Heart left ventricle (tissue), 16 donors: ENCODE measurements at places on chromosomes 2 and 18. TPM values are rescaled to one million over a fixed set of nuclear protein-coding genes. Genes with fewer than 3 reads are reported as not detected.

DNA sequence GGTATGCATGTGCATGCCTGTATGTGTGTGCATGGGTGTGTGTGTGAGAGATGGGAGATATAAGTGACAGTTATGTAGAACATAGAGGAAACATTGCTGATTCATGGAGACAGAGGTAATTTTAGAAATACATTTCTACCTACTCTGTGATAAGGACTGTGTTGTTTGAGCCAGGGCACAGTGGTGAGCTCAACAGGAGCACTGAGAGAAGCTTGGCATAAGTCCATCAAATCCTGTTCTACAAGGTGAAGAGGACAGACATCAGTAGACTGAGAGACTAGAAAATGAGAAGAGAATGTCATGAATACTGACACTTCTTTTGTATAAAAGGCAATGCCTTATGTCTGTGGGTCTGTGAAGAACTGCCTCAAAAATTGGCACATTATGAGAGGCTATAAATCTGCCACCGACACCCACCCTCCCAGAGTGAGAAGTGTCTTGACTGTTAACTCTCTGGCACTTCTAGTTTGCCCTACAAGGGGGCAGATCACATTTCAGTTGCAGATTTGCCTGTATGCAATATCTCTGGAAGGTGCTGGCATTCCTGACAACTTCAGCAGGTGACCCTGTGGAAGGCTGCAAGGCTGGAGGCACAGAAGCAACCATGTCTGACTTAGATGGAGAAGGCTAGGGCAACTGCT lies 962.3 kb upstream of the NRXN1 start:
- DNase-seq = peak; percentile 36

- no peak for DNase-seq
Observed at GRCh38 chr18:48300463-48300961, 108.7 kb downstream of the ZBTB7C start.

- no peak for DNase-seq
Observed at GRCh38 chr18:35513181-35513936, 15.6 kb upstream of the INO80C start.

Gene MGAT4A
- total RNA-seq = 14.0 TPM

Gene UGT1A8
- total RNA-seq = not detected

DNA sequence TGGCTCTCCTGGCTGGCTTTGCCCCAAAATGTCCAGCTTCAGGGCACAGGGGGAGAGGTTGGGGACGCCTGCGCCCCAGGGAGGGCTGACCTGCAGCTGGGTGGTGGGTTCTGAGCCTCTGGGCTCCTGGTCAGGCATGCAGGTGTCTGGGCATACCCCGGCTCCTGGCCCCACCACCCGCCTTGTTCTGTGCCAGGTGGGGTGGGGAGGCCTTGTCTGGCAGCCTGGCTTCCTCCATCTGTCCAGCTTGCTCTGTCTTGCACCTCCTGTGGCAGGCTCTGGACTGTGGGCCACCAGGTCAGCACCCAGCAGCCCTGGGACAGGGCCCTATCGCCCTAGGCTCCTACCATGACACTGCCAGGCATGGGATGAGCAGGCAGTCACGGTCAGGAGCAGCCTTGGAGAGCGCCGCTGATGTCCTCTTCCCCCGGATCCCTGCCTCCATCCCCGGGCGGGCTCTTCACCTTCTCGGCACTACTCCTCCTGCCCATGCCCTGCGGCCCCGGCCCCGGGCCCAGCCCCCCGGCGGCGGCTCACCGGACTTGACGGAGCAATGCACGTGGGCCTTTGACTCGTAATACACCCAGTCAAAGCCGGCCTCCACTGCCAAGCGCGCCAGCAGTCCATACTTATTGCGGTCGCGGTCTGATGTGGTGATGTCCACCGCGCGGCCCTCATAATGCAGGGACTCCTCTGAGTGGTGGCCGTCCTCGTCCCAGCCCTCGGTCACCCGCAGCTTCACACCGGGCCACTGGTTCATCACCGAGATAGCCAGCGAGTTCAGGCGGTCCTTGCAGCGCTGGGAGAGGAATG lies 3.6 kb downstream of the IHH start:
- no peak for DNase-seq

Gene POTEC
- total RNA-seq = not detected

Gene FEV
- not detected for total RNA-seq

- no peak for DNase-seq
Observed at GRCh38 chr2:162184821-162185450, 32.9 kb upstream of the GCG start.

DNA sequence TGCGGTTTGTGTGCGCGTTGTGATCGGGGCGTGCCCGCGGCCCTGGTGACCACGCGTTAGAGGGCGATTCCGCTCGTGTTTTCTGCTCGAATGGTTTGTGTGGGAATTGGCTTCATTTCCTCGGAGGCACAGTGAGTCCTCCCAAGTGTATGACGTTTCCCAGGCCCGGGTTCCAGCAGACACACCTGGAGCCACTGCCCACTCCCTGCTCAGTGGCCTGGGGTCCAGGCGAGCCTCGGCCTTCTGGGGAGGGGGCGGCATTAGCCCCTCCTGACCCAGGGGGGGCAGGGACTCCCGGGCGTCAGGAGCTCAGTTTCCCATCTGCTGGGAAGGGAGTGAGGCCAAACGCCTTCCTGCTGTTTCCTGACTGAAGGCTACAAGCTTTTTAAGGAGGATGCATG lies 92.1 kb downstream of the NFATC1 start:
- DNase-seq = no peak

- DNase-seq = no peak
Observed at GRCh38 chr2:173596244-173596643, 241.6 kb downstream of the CDCA7 start.

GRCh38 chr2:128489526-128490273 lies 171.0 kb upstream of the HS6ST1 start:
- DNase-seq = no peak
